ELF-1 (cell line): ENCODE measurements at places on chromosomes 4 and X.

DNA sequence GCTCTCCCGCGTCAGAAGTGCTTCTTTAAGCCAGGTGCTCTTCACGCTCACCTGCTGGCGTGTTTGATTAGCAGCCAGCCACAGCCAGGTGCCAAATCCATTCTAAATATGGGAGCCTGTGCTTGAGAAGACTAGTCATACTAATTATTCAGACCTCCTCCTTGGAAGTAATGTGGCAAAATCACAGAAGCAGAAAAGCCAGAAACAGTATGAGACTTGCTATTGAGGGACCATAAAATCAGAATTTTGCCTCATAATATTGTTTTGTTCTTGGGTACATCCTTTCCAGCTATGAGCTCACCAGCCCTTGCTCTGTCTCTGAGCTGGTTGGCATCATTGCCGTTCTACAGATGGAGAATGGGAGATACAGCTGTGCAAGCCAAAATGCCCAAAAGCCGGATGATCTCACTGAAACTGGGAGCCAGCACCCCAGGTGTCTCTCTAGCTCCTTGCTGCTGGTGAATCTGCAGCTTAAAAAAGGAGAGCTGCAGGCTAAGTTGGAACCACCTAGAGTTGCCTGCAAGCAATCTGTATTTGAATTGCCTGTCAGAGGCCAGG is 205.4 kb downstream of the SHROOM3 start:
- no peak for DNase-seq

GRCh38 chr4:140326395-140326993 is 47.0 kb upstream of the SCOC start:
- DNase-seq, result no peak

GRCh38 chrX:84188320-84188834 is 378 bp upstream of the RPS6KA6 start:
- DNase-seq, result peak; percentile 59

GRCh38 chrX:72041176-72041575 is 90.5 kb downstream of the RTL5 start:
- no peak for DNase-seq

DNA sequence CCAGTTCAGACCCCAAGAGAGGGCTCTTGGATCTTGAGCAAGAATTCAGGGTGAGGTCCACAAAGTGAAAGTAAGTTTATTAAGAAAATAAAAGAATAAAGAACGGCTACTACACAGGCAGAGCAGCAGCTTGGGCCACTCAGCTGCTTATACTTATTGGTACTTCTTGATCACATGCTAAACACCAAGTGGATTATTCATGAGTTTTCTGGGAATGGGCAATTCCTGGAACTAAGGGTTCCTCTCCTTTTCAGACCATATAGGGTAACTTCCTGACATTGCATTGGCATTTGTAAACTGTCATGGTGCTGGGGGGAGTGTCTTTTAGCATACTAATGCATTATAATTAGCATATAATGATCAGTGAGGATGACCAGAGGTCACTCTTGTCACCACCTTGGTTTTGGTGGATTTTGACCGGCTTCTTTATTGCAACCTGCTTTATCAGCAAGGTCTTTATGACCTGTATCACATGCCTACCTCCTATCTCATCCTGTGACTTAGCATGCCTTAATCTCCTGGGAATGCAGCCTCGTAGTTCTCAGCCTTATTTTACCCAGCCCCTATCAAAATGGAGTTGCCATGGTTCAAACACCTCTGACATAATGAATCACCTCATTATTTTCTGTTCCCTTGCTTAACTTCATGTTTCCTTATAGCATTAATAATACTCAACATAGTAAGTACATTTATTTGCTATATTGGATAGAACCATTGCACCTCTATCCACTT is 476.3 kb downstream of the DTHD1 start:
- no peak for DNase-seq

GRCh38 chrX:129981752-129982299 is 609 bp upstream of the BCORL1 start:
- DNase-seq, result no peak

DNA sequence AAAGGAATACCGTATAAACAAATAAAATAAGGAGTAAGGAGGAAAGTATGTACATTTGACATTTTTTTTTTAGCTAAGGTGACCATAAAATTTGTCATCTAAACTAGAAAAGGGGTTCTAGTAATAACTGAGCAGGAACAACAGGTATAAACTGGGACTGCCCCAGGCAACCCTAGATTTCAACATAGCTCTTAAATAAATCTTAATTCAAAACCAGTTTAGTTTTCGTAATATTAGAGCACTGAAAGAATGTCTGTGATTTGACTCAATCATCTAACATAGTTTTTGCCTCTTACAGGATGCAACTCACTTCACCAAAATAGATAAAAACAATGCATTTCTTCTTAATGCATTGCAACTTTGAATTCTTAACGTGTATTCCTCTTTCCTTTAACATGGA is 257.7 kb downstream of the ADAMTS3 start:
- no peak for DNase-seq

GRCh38 chr4:121551271-121551670 is 145.5 kb downstream of the ANXA5 start:
- DNase-seq, result no peak

GRCh38 chr4:169615467-169616106 is 3.2 kb upstream of the NEK1 start:
- no peak for DNase-seq

- DNase-seq, result no peak
These were observed 186.0 kb downstream of the CRLF2 start for GRCh38 chrX:1026263-1027015.

DNA sequence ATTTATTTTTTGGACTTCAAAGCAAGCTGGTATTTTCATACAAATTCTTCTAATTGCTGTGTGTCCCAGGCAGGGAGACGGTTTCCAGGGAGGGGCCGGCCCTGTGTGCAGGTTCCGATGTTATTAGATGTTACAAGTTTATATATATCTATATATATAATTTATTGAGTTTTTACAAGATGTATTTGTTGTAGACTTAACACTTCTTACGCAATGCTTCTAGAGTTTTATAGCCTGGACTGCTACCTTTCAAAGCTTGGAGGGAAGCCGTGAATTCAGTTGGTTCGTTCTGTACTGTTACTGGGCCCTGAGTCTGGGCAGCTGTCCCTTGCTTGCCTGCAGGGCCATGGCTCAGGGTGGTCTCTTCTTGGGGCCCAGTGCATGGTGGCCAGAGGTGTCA is 15.3 kb downstream of the FGFR3 start:
- no peak for DNase-seq

DNA sequence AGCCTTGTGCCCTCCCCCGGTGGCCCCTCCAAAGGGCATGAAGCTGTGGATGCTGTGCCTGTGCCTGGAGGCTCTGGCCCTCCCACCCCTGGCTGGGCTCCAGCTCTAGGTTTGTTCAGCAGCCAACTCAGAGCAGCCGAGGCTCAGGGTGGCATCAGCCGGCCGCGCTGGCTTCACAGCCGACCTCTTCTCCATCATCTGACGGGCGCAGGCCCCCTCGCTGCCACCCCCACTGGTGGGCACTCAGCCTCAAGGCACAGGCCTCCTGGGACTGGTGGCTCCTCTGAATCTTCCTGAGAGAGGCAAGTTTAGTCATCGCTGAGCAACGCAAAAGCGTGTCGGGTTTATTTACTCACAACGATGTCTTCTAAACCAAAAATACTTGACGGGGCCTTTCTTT is 46.0 kb downstream of the PCGF3 start:
- no peak for DNase-seq

GRCh38 chrX:19683358-19683757 is 168.1 kb upstream of the MAP3K15 start:
- DNase-seq, result no peak

GRCh38 chr4:137659431-137659830 is 127.1 kb upstream of the PCDH18 start:
- DNase-seq, result no peak

DNA sequence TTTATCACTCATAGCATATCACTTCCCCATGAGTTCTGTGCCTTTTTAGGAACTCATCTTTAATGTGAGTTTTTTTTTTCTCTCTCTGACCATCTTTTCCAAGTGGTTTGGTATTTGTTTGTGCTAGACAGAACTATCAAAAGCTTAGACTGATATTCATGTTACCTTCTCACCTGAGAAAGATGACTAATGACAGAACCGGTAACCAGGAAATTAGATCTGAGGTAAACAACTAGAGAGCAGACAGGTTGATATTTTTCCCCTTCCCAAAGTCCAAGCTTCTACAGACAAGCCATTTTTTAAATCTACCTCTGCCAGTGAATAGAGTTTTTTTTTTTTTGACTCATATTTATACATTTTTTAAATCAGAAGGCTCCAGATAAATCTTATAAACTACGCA is 17.0 kb upstream of the SRD5A3 start:
- DNase-seq, result no peak

DNA sequence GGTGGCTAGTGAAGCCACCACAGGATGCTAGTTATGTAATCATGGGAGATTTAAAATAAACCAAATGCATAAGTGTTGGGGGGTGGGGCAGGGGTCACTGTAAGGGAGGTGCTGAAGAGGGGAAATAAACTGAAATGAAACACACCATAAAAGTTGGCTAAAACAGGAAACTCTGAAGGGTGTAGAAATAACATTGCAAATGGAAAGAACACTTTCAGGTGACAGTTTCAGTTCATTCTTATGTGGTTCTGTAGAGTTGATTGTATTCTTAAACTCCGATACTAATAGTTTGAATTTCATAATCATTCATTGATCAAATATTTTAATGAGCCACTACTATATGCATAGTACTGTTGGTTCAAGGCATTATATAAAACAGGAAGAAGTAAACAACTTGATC is 80.1 kb downstream of the HDAC8 start:
- no peak for DNase-seq

DNA sequence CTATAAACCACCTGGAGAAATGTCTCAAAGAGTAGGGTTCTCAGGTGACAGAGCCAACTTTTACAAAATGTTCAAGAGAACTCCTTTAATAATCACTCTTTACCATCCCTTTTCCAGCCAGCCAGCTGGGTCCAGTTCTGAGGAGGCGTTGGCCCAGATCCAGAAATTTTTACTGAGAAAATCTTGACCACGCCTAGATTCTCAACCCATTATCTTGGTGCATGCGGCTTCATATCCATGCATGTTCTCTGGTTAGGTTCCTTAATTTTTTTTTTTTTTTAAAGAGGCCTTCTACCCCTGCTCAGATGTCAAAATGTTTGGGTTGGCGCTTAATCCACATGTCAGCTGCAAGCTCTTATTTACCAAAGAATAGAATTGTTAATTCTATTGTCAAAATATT is 12.0 kb upstream of the MAP7D2 start:
- DNase-seq, result no peak

DNA sequence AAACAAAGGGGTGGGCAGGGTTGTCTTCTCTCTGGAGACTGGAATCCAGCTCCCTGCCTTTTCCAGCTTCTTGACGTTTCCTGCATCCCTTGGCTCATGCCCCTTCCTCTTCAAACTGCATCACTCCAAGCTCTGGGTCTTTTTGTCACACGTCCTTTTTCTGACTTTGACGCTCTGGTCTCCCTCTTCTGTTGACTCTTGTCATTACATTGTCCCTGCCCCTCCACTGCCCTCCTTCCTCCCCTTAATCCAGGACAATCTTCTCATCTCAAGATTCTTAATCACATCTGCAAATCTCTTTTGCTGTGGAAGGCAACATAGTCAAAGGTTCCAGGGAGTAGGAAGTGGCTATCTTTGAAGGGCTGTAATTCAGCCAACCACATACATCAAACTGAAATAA is 178.3 kb downstream of the TMA16 start:
- DNase-seq, result peak; percentile 17

GRCh38 chr4:20625426-20625825 is 74.8 kb upstream of the PACRGL start:
- no peak for DNase-seq

DNA sequence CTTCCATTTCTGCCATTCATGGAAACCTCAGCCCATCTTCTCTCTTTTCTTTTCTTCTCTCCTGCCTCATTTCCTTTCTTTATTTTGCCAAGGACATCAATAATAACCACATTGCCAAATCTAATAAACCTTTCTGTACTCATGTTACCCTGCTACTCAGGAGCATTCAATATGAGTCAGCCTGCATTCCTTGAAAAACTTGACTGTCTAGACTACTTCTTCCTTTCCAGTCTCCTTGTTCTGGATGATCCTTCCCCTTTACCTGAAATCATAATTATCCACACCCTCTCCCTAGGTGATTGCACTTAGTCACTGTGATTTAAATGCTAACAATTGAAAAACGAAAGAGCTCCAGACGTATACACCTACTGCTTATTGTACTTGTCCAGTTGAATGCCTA is 253.2 kb upstream of the CENPE start:
- DNase-seq, result no peak

DNA sequence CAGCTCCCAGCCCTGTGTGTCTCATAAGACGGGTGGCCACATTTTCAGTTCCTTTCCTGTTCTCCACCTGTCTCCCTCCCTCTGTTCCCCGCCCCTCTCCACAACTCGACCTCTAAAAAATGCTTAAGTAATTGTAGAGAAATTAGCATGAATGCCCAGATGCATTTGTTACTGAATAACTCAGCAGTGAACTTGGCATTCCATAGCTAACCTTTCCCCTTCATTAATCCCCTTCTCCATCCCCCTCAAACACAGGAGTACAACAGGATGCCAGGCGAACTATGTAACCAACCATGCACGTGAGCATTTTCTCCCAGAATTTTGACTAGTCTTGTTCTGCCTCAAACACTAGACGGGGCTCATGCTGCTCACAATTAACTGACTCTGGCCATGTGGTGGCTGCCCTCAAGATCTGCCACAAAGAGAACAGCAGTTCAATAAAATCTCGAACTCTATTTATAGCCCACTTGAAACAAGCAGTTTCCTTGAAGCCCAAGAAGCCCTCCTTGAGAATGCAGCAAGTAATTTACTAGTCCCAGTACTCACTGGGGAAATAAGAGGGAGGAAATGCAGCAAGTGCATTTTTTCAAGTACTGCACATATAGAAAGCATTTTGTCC is 351.2 kb downstream of the ARHGAP24 start:
- DNase-seq, result peak; percentile 46

GRCh38 chr4:159389756-159390155 is 286.9 kb downstream of the RAPGEF2 start:
- DNase-seq, result no peak

DNA sequence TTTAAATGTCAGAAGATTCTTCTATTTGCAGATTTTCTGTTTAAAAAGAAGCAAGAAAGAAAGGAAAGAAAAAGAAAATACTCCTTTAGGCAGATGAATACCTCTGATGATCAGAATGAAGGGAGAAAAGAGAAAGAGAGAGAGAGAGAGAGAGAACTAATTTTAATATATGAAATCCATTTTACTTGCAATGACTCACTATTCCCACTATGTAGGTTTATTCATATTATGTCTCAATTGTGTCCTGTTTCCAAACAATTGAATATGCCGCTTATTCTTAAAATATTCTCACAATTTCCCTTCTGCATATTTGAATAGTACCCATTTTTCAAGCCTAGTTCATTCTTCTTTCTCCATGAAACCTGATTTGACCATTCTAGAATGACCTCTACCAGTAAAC is 11.7 kb downstream of the MEPE start:
- DNase-seq, result no peak

- DNase-seq, result no peak
These were observed 618.1 kb downstream of the PPP4R3C start for GRCh38 chrX:26845056-26845455.

GRCh38 chr4:158094413-158095134 is 78.3 kb downstream of the GASK1B start:
- DNase-seq, result peak; percentile 82

- DNase-seq, result no peak
These were observed 537.2 kb downstream of the STIM2 start for GRCh38 chr4:27397886-27398285.

GRCh38 chrX:51151734-51152133 is 180.9 kb upstream of the NUDT10 start:
- DNase-seq, result no peak
